HT-29 (cell line): ENCODE measurements at places on chromosomes 2 and 18.

DNA sequence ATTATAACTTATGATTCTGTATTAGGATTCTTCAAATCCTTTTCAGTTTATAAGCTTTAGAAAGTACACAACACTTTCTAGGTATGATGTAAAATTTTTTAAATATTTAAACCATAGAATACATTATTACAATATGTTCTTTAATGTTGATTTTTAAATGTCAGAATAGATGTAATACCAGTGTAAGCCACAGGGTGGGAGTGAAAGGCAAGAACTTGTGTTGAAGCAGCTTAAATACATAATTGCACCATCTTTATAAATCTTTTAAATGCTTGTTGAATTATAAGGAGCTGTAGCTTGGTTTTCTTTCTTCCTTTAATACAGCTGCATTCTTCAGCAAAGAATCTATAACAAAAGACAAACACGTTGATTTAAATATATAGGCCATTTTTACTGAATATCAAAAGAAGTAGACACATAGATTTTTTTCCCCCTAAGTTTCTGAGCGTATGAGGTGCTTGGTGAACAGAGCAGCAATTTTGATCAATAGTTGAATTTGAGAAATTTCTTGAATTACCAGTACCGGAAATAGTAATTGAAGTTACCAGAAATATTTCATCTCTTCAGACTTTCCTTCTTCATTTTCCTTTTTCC, 63.0 kb downstream of the TANK start:
- DNase-seq, result peak; percentile 66

DNA sequence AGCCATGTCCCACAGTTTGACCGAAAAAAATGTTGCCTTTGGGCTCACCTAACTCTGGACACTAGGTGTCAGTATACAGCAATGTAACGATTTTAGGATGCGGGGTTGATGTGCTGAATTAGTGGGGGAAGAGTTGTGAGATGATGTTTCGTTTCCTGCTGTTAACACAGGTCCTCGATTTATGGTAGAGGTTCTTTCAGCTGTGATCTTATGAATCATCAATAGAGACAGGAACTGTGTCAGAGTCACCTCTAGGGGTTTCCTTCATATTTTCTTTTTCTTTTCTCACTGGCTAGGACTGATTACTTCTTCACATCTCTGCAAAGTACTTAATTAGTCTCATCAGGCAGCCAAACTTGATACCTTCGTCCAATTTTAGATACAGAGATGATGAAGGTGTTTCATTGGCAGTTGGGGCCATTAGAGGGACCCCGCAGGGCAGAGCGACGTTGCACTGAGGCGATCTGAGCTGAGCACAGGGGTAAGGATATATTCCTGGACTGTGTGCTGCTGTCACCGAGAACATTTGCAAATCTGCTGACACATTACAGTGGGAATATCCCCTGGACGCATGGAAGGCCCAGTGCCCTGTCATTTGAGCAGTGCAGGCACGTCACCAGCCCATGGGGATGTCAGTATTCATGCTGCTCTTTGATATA, 10.2 kb upstream of the MMADHC start:
- DNase-seq, result peak; percentile 81

DNA sequence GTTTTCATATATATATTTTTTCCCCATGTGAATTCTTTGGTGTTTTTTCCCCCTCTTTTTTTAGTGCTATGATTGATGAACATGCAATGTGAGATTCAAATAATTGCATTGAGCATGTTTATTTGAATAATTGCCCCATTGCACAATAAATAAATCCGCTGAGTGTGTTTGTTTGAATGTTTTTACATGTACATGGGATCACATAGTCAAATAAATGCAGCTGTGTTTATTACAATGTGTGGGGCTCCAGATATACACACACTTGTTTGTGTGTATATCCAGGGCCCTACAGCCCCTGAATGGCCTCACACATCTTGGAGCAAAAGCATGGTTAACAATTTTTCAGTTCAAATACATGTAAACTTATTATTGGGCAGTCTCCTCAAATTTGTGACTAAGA, 134.5 kb downstream of the ZEB2 start:
- DNase-seq, result no peak

DNA sequence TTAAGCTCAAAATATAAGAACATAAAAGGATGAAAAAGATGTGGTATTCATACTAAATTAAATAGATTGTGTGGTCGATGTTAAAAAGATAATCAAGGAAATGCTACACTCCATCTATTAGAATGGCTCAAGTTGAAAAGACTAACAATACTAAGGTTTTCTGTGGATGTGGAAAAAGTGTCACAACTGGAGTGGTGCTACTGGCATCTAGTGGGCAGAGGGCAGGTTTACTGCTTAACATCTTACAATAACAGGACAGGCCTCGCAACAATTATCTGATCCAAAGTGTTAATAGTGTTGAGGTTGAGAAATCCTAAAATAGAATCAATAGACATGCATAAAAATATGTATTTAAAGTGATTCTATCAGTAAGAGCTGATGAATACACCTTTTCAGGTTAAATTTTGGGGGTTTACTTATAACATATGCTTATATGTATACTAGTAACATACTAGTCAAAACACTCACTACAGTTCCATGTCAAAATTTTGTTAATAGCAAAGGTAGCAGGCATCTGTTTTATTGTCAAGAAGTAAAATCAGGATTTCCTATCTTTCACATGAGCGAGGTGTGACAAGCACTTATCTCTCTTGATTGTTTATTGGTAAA, 91.5 kb upstream of the TMEFF2 start:
- peak; percentile 64 for DNase-seq

DNA sequence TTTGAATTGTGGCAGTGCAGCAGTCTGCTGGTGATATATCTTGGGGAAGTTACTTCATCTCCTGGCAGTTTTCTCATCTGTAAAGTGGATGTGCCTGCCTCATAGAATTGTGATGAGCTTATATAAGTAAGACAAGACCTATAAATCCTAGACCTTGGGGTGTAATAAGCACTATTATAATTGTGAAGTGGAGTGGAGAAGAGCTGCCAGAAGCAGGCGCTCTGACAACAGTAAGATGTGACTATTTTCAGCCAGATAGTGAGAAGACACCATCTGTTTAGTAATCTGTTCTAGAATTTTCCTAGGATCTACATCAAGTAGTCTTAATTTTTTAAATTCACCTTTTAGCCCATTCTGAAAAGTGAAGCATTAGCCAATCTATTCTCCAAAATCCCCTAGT, 85.6 kb upstream of the TSPYL6 start:
- DNase-seq, result no peak
